ENCODE measurements at places on chromosomes 16 and 17.

GRCh38 chr17:75034236-75034908 is 12.4 kb downstream of the ATP5PD start:
- H3K27me3 ChIP-seq = no peaks in the 10 kb centered on the region
- peaks cover 2% of the 10 kb centered on the region for H3K36me3 ChIP-seq
- no peaks in the 10 kb centered on the region for H3K4me1 ChIP-seq
- H3K27ac ChIP-seq = peak overlapping the region; percentile 92
- H3K4me3 ChIP-seq = peak overlapping the region; percentile 100
- DNase-seq = peak; percentile 83

GRCh38 chr17:81803728-81804558 is at the start of gene GCGR:
GCGR (plus strand) TSS chr17:81804150; CDS start chr17:81809019, 4,869 bp downstream.
- H3K27me3 ChIP-seq = peaks cover 78% of the 10 kb centered on the region
- H3K4me3 ChIP-seq = no peak within 1 kb of the TSS
- no peak for DNase-seq
- no peaks in the 10 kb centered on the region for H3K36me3 ChIP-seq

DNA sequence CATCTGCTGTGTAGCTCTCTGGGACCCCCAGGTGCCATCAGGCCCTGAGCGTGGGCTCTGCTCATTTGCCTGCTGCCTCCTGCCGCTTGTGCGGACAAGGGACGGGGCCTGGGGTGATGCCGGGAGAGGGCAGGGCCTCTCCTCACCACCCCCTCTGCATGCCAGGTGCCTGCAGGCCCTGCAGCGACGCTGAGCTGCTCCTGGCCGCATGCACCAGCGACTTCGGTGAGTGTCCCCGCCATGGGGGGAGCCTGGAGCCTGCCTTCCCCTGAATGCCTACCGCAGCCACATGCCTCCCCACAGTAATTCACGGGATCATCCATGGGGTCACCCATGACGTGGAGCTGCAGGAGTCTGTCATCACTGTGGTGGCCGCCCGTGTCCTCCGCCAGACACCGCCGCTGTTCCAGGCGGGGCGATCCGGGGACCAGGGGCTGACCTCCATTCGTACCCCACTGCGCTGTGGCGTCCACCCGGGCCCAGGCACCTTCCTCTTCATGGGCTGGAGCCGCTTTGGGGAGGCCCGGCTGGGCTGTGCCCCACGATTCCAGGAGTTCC is 1.9 kb downstream of the METRN start:
- no peaks in the 10 kb centered on the region for H3K36me3 ChIP-seq
- peaks cover 3% of the 10 kb centered on the region for H3K27me3 ChIP-seq

GRCh38 chr17:64682261-64683181 is 20.4 kb upstream of the SMURF2 start:
- no peak for DNase-seq
- no peaks in the 10 kb centered on the region for H3K4me1 ChIP-seq
- no peak overlapping the region for H3K4me3 ChIP-seq
- H3K27ac ChIP-seq = no peak overlapping the region
- no peaks in the 10 kb centered on the region for H3K36me3 ChIP-seq

DNA sequence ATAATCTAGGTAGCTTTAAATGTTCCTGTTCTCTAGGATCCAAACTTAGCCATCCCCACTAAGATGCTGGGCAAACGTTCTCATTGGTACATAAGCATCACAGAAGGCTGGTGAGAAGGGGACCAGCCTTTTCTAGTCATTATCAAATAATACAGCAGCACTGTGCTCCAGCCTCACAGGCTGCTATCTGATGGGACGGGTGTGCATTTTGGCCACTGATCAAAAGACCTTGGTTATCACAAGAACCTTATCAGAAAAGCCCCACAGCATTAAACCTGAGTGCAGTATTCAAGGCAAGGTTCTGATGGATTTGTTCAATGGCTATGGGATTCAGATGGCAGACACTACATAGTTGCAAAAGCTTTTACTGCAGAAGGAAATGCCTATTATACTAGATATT is 19.1 kb upstream of the KPNB1 start:
- H3K27ac ChIP-seq = no peak overlapping the region
- H3K4me1 ChIP-seq = no peaks in the 10 kb centered on the region
- no peaks in the 10 kb centered on the region for H3K36me3 ChIP-seq
- no peaks in the 10 kb centered on the region for H3K27me3 ChIP-seq

DNA sequence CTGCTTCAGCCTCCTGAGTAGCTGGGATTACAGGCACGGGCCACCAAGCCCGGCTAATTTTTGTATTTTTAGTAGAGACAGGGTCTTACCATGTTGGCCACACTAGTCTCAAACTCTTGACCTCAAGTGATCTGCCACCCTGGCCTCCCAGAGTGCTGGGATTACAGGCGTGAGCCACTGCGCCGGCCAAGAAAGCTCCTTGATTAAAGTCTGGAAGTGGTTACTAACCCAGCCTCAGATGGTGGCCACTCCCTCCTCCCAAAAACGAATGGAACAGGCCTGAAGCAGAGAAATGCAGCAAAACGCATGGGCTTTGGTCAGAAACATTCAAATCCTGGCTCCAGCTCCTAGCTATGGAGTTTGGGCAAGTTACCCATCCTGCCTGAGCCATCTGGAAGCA is 11.3 kb downstream of the FKBP10 start:
- no peaks in the 10 kb centered on the region for H3K4me1 ChIP-seq
- H3K4me3 ChIP-seq = no peak overlapping the region
- no peaks in the 10 kb centered on the region for H3K36me3 ChIP-seq
- H3K27ac ChIP-seq = no peak overlapping the region
- no peaks in the 10 kb centered on the region for H3K27me3 ChIP-seq
- no peak for DNase-seq

DNA sequence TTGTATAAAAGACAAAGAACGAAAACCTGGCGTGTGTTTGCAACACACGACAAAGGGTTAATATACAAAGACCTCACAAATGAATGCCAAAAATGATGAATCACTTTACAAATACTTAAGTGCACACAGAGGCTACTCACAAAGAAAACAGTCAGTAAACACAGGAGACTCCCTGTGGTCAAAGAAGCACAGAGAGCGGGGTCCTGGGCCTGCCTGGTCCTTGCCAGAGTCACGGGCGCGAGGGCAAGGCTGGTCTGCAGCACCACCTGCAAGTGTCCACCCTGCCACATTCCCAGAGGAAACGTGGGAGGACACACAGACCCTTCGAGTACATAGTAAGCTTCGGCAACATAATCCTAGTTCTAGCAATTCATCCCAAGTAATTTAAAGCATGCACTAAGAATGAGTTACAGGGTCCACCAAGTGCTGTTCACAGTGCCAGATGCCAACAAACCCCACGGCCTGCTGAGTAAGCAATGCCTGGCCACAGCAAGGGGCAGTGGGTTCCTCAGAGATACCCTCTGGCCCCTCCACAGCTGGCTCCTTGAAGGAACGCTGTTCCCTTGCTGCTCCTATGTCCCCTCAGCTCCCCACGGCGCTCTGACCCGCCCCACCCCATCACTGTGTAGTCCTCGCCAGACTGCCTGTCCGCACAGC is 24.6 kb upstream of the FAAP100 start:
- H3K27me3 ChIP-seq = no peaks in the 10 kb centered on the region
- no peaks in the 10 kb centered on the region for H3K4me1 ChIP-seq
- no peak overlapping the region for H3K27ac ChIP-seq
- peaks cover 6% of the 10 kb centered on the region for H3K36me3 ChIP-seq

- H3K27ac ChIP-seq = no peak overlapping the region
- H3K4me3 ChIP-seq = no peak overlapping the region
- DNase-seq = no peak
- no peaks in the 10 kb centered on the region for H3K4me1 ChIP-seq
These were observed 9.5 kb downstream of the CAVIN1 start for GRCh38 chr17:42413464-42414040.

DNA sequence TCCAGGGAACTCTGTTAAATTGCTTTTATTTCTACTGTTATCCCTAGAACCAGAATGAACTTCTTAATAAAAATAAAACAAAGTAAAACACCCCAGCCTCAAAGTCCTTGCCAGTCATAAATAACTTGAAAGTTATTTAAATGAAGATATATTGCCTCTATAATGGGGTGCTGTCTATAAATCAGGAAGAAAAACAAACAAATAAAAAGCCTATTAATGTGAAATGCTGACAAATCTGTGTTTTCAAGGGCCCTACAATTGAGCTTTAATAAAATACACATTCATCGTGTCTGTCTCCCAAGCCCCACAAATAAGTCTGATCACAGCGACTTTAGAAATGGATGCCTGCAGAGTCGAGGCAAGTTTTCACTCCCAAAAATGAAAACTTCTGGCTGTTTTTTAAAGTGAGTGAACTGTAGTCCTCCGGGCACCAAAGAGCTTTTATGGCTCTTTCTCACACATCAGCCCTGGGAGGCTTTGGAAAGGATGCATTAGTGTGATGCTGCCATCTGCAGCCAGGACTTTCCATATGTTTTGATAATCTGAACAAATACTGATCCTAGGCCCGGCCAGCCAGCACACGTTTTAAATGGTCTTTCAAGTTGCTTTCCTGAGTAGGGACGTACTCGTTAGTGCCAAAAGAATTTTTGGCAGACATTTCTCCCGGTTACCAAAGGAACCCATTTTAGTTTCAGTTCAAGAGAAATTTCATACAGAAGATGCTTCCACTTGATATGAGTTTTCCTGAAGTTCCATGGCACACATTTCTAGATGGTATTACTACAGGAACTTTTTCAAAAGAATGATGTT is 16.3 kb downstream of the NACA2 start:
- no peaks in the 10 kb centered on the region for H3K4me1 ChIP-seq
- H3K27ac ChIP-seq = no peak overlapping the region
- peaks cover 8% of the 10 kb centered on the region for H3K27me3 ChIP-seq

DNA sequence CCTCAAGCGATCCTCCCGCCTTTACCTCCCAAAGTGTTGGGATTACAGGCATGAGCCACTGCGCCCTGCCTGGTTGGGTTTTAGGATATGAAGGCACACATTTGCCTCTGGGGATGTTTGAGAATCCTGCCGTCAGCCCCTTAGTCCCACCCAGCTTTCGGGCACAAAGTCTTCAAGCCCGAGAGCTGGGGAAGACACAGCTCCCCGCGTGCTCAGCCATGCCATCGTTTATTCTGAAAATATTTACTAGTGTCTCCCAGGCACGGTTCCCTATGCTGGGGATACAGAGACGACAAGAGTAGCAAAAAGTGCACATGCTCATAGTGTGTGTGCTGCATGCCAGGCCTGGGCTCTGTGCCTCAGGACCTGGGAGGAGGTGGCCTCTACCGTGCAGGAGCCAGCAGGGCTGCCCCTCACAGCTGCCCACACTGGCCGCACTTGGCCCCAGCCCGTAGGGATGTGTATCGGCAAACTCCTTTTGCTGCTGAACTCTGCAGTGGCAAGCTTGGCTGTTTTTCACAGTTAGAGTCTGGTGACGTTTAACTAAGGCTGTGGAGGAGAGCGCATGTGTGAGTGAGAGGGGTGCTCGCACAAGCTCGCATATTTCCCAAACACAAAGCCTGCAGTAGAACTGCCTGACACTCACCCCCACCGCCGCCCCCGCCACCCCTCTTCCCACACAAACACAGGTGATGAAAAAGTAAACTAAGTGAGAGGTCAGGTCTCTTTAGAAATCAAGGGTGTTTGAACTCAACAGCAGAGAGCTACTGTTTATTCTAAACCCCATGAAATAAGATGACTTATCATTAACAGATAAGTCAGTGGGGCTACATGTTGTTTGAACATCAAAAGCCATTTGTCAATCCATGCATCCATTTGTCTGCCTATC is 266.4 kb downstream of the MRTFB start:
- no peaks in the 10 kb centered on the region for H3K36me3 ChIP-seq
- H3K4me1 ChIP-seq = no peaks in the 10 kb centered on the region
- H3K27me3 ChIP-seq = no peaks in the 10 kb centered on the region
- no peak overlapping the region for H3K4me3 ChIP-seq

DNA sequence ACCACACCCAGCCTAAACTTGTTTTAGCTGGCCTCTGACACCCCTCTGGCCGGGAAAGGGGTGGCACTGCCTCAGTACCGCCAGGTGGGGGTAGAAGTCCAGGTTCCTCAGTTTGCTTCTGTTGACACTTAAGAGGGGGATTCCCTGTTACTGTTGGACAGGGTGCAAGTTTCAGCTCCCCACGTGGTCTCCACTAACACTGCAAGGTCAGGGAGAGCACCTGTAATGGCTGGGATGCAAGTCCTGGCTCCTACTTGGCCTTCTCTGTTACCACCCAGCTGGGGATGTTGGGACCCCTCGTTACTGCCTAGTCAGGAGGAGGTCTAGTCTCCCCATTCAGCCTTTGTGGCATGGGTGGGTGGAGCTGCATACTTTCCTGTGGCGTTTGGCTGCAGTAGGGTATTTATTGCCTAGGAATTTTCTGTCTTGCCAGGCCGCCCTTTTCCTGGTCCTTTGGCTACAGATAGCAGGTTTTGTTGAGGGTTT is 10.6 kb upstream of the MFAP4 start:
- H3K4me1 ChIP-seq = peaks cover 6% of the 10 kb centered on the region
- no peak overlapping the region for H3K4me3 ChIP-seq
- no peak for DNase-seq
- H3K27ac ChIP-seq = peak overlapping the region; percentile 60
- no peaks in the 10 kb centered on the region for H3K36me3 ChIP-seq
- H3K27me3 ChIP-seq = no peaks in the 10 kb centered on the region

- no peak overlapping the region for H3K4me3 ChIP-seq
- no peak overlapping the region for H3K27ac ChIP-seq
- no peaks in the 10 kb centered on the region for H3K36me3 ChIP-seq
- no peaks in the 10 kb centered on the region for H3K27me3 ChIP-seq
- no peaks in the 10 kb centered on the region for H3K4me1 ChIP-seq
These were observed 1.6 kb upstream of the ODF4 start for GRCh38 chr17:8337802-8338752.

GRCh38 chr17:51951741-51952140 is 206.8 kb downstream of the CA10 start:
- H3K4me1 ChIP-seq = no peaks in the 10 kb centered on the region
- no peak for DNase-seq
- no peak overlapping the region for H3K4me3 ChIP-seq
- H3K27me3 ChIP-seq = no peaks in the 10 kb centered on the region
- no peaks in the 10 kb centered on the region for H3K36me3 ChIP-seq

GRCh38 chr17:64968652-64969501 is 49.6 kb upstream of the LRRC37A3 start:
- H3K27me3 ChIP-seq = no peaks in the 10 kb centered on the region
- no peak overlapping the region for H3K4me3 ChIP-seq
- peaks cover 3% of the 10 kb centered on the region for H3K4me1 ChIP-seq
- no peak overlapping the region for H3K27ac ChIP-seq
